Memory B cell (primary cell): ENCODE measurements at places on chromosomes 12 and 14.

DNA sequence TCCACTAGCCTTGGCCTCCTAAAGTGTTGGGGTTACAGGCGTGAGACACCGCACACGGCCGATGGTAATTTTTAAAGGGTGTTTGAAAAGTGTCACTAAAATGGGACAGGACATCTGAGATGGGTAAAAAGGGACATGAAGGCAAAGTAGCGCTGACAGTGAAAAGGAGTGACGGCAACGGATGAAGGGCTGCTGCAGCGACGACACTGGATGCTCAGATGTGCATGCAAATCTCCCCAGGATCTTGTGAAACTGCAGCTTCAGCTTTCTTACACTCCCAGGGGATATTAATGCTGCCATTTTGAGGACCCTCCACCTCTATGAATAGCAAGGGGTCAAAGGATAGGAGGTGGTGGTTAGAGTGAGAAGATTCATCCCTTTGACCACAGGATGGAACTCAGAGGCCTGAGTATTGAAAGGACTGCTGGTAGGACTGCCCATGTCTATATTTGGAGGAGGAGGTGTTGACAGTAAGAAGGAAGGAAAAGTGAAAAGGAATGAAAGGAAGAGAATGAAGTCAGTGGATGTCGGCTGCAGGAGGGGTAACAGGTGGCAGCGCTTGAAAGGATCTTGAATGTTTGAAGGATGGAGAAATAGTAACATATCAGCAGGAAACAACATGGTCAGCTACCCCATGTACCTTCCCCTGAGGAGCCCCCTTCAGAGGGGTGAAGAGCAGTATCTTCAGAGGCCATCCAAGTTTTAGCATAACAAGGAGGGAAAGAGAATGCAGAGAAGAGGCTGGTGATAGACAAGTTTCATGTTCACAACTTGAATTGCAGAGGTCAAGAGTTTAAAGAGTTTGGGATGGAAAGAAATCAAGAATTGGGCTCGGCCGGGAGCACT is 37.1 kb downstream of the CLIP1 start:
- no peak overlapping the region for H3K27ac ChIP-seq
- H3K27me3 ChIP-seq = no peaks in the 10 kb centered on the region
- H3K36me3 ChIP-seq = peaks cover 4% of the 10 kb centered on the region
- no peak overlapping the region for H3K4me3 ChIP-seq

- no peak for DNase-seq
- H3K27me3 ChIP-seq = no peaks in the 10 kb centered on the region
- no peak overlapping the region for H3K27ac ChIP-seq
Measured at GRCh38 chr14:55964091-55964490, 154.1 kb upstream of the PELI2 start.

- peaks cover 8% of the 10 kb centered on the region for H3K27me3 ChIP-seq
- H3K36me3 ChIP-seq = no peaks in the 10 kb centered on the region
- no peak overlapping the region for H3K4me3 ChIP-seq
- no peaks in the 10 kb centered on the region for H3K4me1 ChIP-seq
Measured at GRCh38 chr12:64890873-64891468, 66.5 kb downstream of the TBC1D30 start.

DNA sequence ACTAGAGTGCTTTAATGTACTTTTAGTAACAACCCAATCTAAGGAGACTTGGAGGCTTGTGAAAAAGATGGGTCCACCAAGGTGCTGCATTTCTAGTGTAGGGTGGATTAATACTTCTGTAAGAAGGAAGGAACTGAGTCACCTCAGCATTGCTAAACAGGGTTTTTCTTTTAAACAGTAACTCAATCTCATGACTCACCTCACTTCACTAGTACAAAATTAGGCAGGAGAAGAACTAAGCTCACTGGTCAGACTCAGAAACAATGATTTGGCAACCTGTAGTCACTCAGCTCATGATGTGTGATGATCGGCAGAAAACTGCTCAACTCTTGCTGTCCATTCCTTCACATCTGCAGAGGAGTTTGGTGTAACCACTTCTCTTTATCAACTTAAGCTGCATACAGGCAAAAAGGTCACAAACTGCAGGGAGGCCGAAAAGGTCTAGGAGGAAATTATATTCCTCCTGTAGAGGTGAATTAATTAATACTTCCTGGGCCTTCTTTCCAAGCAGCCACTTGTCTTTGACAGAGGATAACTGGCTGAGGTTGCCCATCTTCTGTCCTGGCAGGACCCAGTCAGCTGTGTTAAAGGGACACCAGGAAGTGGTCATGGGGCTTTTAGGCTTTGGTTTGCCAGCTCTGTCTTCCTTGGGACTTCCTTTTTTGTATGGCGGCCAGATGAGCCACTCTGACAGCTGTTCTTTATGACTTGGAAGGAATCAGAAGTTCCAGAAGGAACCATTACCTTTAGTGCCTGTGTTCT is 466.9 kb downstream of the FUT8 start:
- peaks cover 2% of the 10 kb centered on the region for H3K36me3 ChIP-seq
- H3K27me3 ChIP-seq = peaks cover 4% of the 10 kb centered on the region
- no peak overlapping the region for H3K4me3 ChIP-seq
- DNase-seq = no peak

DNA sequence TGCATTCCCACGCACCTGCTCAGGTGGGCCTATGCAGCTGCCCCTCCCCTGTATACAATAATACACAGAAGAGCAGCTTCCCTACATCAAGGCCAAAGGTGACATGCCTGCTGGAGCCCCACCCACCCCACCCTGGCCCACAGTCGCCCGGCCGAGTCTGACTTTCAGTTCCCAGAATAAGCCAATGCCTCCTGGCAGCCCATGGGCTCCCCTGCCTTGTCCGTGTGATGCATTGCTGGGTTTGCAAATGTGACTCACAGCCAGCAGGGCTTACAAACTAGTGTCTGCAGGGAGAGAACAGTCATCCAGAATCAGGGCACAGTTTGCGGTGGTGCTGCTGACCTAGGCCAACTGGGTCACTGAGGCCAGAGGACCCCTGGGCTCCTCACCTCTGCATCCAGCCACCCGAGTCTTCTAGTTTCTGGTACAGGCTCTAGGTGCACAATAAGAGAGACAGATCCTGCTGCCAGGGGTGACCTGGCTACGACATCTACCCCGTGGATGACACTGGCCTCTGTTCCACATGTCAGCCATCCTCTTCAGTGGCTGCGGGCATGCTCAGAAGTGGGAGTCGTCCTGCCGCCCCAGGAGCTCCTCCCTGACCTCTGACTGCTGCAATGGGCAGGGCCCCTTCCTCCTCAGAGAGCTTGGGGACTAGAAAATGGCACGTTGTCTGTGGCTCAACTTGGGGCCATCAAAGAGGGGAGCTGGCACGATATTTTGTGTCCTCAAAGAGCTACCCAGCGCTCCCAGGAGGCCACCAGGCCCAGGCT is 84.5 kb downstream of the CHGA start:
- peak; percentile 28 for DNase-seq
- H3K4me1 ChIP-seq = peaks cover 45% of the 10 kb centered on the region
- peaks cover 10% of the 10 kb centered on the region for H3K36me3 ChIP-seq
- H3K27ac ChIP-seq = peak overlapping the region; percentile 84
- H3K4me3 ChIP-seq = peak overlapping the region; percentile 59

- no peaks in the 10 kb centered on the region for H3K36me3 ChIP-seq
- peak overlapping the region; percentile 32 for H3K27ac ChIP-seq
- no peak for DNase-seq
- peaks cover 3% of the 10 kb centered on the region for H3K27me3 ChIP-seq
- peaks cover 10% of the 10 kb centered on the region for H3K4me1 ChIP-seq
Measured at GRCh38 chr12:56487448-56488040, 417 bp downstream of the GLS2 start.

DNA sequence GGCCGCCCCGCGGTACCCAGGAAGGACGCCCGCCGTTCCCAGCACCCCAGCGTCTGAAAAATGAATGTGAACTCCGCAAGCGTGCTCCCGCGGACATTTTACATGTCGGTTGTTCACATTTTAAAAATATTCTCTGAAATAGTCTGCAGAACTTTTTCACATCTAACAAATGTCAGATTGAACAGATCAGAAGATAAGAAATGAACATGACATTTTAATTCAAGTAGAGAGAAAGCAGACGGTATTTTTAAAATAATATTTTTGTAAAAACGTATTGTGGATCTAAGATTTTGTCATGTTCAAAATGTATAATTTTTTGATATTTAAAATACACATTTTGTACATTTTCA is 101.8 kb upstream of the DIO3 start:
- DNase-seq = no peak
- no peak overlapping the region for H3K27ac ChIP-seq
- no peaks in the 10 kb centered on the region for H3K4me1 ChIP-seq
- H3K4me3 ChIP-seq = no peak overlapping the region

GRCh38 chr14:100747021-100747586 is 20.4 kb downstream of the DLK1 start:
- H3K36me3 ChIP-seq = no peaks in the 10 kb centered on the region
- H3K27me3 ChIP-seq = peaks cover 6% of the 10 kb centered on the region
- H3K27ac ChIP-seq = no peak overlapping the region
- H3K4me1 ChIP-seq = no peaks in the 10 kb centered on the region
- DNase-seq = no peak

GRCh38 chr12:62963486-62964041 is 28.6 kb upstream of the PPM1H start:
- no peak overlapping the region for H3K4me3 ChIP-seq
- no peak overlapping the region for H3K27ac ChIP-seq
- DNase-seq = no peak

GRCh38 chr12:108117163-108117849 is 11.8 kb upstream of the WSCD2 start:
- H3K4me1 ChIP-seq = peaks cover 47% of the 10 kb centered on the region
- H3K4me3 ChIP-seq = no peak overlapping the region

DNA sequence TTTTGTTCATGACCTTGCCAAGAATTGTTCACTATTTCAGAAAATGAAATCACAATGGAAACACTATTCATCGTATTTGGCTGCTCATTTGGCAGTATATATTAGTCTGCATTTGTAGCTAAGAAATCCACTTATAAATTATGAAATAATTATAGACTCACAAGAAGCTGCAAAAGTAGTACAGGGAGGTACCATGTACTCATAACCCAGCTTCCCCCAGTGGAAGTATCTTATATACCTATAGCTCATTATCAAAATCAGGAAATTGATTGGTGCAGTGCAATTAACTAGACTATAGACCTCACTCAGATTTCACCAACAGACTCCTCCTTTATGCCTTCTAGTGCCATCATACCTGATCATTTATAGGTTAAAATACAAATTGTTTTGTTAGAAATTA is 178.8 kb upstream of the VASH1 start:
- peaks cover 8% of the 10 kb centered on the region for H3K27me3 ChIP-seq
- no peak overlapping the region for H3K27ac ChIP-seq
- H3K36me3 ChIP-seq = no peaks in the 10 kb centered on the region
- no peaks in the 10 kb centered on the region for H3K4me1 ChIP-seq
- no peak overlapping the region for H3K4me3 ChIP-seq

DNA sequence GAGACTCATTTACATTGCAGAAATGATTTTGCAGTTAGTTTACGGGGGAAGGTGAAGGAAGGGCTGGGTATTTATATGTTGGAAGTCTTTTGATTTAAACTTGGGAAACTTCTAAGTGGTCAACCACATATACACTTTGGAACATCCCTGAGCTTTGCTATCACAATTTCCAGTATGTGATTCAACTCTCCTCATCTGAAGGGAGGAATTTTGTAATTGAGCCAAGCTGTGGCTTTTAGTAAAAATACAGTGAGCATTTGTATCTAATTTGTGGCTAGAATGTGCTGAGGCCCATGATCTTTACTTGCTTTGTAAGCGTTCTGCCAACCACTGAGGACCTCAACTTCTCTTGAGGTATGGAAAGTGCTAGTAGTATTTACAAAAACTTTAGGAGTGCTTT is 235.0 kb upstream of the PDZRN4 start:
- no peak overlapping the region for H3K27ac ChIP-seq
- DNase-seq = no peak
- H3K36me3 ChIP-seq = no peaks in the 10 kb centered on the region
- no peak overlapping the region for H3K4me3 ChIP-seq
- peaks cover 7% of the 10 kb centered on the region for H3K27me3 ChIP-seq

DNA sequence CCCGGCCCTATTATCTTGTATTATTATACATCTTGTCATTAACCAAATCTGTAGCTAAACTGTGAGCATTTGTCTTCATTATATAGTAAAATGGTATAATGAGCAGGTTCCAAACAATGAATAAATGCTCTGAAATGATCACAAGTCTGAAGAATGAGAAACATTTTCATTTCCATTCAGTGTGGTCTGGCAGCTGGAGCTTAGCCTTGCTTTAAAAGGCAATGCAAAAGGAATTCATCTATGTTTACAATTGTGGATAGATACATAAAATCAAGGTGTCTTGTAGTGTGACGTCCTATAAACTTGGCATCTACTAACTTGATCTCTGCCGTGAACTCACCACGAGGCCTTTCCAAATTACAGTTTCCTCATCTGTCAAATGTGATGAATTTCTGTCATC is 168.3 kb downstream of the RMST start:
- H3K27ac ChIP-seq = no peak overlapping the region
- no peak for DNase-seq
- no peaks in the 10 kb centered on the region for H3K4me1 ChIP-seq
- H3K27me3 ChIP-seq = peaks cover 3% of the 10 kb centered on the region
- no peaks in the 10 kb centered on the region for H3K36me3 ChIP-seq

- H3K27me3 ChIP-seq = no peaks in the 10 kb centered on the region
- peak within 1 kb of the TSS; percentile 92 for H3K27ac ChIP-seq
- DNase-seq = peak; percentile 87
- H3K4me1 ChIP-seq = peaks cover 19% of the 10 kb centered on the region
- H3K4me3 ChIP-seq = peak within 1 kb of the TSS; percentile 85
Measured at GRCh38 chr12:121712461-121713256, at the start of gene TMEM120B. TMEM120B (plus strand) TSS chr12:121712752; CDS start chr12:121712896, 144 bp downstream.

GRCh38 chr12:48765753-48766162 is 23.1 kb downstream of the ADCY6 start:
- H3K36me3 ChIP-seq = no peaks in the 10 kb centered on the region
- H3K4me3 ChIP-seq = no peak overlapping the region
- DNase-seq = no peak

DNA sequence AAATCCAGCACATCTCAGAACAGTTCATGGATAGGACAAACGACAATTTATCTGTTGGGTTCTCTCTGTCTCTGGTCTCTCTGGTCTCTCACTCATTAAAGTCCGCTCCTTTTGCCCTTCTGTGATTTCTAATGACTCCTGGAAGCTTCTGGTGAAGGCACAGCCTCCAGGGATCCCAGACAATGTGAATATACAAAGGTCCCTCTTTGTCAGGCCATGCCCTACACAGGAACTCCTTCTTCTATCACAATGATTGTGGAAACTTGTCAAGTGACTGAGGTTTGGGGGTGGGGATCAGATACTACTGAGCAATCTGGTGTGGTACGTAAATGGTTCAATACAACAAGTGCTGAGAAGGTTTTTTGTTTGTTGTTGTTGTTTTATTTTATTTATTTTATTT is 42.7 kb upstream of the CDK17 start:
- H3K4me1 ChIP-seq = peaks cover 7% of the 10 kb centered on the region
- H3K4me3 ChIP-seq = no peak overlapping the region
- DNase-seq = no peak
- H3K27me3 ChIP-seq = no peaks in the 10 kb centered on the region
- H3K27ac ChIP-seq = no peak overlapping the region
